ENCODE measurements at places on chromosomes 2 and 18. TPM values are rescaled to one million over a fixed set of nuclear protein-coding genes. Genes with fewer than 3 reads are reported as not detected.

CHRND gene
- total RNA-seq = not detected

ZNF397 gene
- total RNA-seq = 11.1 TPM

GEN1 gene
- total RNA-seq = 7.9 TPM

ABCB11 gene
- total RNA-seq = not detected

DNA sequence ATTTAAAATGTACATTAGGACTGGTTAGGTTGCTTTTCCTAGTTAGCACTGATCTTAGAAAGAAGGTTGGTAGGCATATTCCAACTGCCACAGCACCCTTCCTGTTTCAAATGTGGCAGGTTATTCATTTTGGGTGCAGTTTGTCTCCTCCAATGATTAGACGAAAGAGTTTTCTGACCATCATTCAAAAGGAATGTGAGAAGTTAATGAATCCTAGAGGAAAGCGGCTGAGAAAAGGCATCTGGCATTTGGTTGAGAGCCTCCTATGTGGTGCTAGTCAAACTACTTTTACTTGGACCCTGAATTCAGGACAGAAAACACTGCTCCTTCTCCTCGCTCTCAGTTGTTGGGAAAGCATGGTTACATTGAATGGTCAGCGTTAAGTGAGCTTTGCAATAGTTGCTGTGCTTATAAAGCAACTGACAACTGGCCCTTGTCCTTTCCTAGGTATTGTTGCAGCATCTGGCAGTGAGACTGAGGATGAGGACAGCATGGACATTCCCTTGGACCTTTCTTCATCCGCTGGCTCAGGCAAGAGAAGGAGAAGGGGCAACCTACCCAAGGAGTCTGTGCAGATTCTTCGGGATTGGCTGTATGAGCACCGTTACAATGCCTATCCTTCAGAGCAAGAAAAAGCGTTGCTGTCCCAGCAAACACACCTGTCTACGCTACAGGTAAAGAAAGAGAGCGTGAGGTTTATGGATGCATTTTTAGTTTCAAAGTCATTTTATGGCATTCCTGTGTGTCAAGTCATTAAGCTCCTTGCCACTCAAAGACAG is 6.1 kb downstream of the TGIF1 start:
- H3K27me3 ChIP-seq = no peaks in the 10 kb centered on the region
- DNase-seq = peak; percentile 54
- H3K36me3 ChIP-seq = peaks cover 26% of the 10 kb centered on the region

DNA sequence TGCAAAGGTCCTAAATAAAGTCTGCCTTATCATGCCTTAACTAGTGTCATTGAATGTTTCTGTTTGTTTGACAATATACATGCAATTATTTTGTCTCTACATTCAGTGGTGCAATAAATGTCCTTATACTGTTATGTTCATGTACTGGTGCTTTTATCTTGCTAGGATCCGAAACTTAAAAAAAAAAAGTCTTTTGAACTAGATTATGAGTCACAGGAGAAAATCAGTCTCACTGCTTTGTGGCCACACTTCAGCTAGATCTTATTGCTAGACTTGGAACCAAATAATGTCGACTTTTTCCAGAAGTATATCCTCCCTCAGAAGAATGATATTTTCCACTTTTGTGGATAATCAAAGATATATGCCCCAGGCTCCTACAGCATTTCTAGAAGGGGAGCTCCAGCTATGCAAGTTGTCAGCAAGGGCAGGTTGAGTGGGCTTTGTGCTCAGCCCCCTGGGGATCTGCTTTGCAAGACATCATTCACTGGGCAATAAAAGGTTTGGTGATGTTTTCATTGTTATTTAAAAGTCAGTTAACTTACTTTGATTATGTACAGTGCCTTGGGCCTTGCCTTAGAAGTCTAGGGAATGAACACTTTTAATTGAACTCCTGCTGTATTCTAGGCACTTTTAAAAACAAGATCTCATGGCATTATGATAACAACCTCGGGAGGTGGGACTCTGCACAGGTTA is 157.1 kb upstream of the LRRTM1 start:
- no peak for DNase-seq
- no peak overlapping the region for H3K27ac ChIP-seq
- H3K4me1 ChIP-seq = no peaks in the 10 kb centered on the region
- H3K36me3 ChIP-seq = no peaks in the 10 kb centered on the region

DNA sequence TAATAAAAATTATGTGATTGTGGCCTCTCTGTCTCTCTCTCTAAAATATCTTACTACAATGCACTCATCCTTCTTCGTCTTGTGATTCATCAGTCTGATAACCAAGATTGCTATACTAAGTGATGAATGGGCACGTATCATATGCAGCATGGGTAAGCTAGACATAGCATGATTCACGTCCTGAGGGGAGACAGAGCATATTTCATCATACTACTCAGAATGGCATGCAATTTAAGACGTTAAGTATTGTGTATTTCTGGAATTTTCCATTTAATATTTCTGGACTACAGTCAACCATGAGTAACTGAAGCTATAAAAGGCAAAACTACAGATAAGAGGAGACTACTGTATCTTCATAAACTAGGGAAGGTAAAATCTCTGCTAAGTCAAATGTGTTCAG is 97.0 kb upstream of the CD226 start:
- no peak overlapping the region for H3K4me3 ChIP-seq
- DNase-seq = peak; percentile 98
- H3K27ac ChIP-seq = peak overlapping the region; percentile 18
- no peaks in the 10 kb centered on the region for H3K27me3 ChIP-seq
- H3K4me1 ChIP-seq = peaks cover 9% of the 10 kb centered on the region

DNA sequence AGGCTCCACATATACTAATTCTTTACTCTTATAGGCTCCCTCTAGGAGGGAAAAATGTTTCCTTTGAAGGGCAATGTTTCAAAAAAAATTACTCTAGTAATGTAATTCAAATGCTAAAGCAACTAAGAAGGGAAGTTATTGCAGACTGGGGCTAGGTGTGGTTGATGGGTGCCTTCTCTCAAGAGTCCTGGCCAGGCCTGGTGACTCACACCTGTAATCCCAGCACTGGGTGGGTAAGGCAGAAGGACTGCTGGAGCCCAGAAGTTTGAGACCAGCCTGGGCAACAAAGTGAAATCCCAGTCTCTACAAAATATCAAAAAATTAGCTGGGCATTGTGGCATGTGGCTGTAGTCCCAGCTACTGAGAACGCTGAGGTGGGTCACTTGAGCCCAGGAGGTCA is 31.2 kb upstream of the CDKL4 start:
- DNase-seq = peak; percentile 8
- H3K4me1 ChIP-seq = no peaks in the 10 kb centered on the region
- H3K4me3 ChIP-seq = no peak overlapping the region
- H3K36me3 ChIP-seq = peaks cover 33% of the 10 kb centered on the region
- H3K27me3 ChIP-seq = no peaks in the 10 kb centered on the region
